Spinal cord (tissue), 10 donors: ENCODE measurements at places on chromosomes 6 and 20.

DNA sequence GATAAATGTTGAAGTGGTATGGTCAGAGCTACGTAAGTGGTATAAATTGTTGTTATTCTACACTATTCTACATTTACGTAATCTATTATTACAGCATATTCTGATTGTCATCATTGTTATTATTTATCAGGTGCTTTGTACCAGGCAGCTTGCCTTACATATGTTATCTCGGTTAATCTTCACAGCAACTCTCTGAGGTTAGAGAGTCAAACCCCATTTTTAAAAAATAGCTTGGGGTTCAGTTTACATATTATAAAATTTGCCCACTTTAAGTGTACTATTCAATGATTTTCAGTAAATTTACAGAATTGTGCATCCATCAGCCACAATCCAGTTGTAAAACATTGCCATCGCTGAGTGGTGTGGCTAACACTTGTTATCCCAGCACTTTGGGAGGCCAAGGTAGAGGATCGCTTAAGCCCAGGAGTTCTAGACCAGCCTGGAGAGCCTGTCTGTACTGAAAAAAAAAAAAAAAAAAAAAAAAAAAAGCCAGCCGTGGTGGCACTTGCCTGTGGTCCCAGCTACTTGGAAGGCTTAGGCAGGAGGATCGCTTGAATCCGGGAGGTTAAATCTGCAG, 35.5 kb downstream of the PPP1R16B start:
- DNase-seq, result no peak

DNA sequence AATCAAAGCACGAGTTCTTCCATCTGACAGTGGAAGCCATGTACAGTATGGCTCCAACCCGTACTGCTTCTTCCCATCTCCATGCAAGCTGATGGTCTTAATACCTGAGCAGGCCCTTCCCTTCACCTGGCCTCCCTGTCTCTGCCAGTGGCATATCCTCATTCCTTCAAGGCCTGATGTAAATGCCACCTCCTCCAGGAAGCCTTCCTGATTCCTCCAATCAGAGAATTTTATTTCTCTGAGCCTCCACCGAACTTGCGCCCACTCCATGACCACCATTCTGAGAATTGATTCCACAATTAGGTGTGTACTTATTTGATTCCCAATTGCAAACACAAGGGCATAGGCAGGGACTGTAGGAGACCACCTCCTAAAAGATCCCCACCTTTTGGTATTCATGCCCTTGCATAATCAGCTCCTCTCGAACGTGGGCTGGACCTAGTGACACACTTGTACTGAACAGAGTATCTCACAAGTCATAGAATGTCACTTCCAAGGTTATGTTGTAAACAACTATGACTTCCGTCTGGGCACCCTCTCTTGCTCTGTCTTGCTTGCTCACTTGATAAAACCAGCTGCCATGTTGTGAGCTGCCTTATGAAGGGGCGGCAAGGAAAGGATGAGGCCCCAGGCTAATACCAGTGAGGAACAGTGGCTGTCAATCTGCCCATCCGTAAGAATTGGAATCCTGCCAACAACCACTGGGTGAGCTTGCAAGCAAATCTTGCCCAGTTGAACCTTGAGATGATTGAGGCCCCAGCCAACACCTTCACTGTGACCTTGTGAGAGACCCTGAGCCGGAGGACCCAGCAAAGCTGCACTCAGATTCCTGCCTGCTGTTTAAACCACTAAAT, 38.8 kb downstream of the CPNE5 start:
- no peak for DNase-seq

GRCh38 chr20:37327748-37328147, 18.2 kb upstream of the SRC start:
- no peak for DNase-seq

- DNase-seq, result no peak
Measured at GRCh38 chr6:72703093-72703492, 81.2 kb downstream of the KCNQ5 start.

- no peak for DNase-seq
Measured at GRCh38 chr6:116015561-116015960, 45.1 kb downstream of the FRK start.

DNA sequence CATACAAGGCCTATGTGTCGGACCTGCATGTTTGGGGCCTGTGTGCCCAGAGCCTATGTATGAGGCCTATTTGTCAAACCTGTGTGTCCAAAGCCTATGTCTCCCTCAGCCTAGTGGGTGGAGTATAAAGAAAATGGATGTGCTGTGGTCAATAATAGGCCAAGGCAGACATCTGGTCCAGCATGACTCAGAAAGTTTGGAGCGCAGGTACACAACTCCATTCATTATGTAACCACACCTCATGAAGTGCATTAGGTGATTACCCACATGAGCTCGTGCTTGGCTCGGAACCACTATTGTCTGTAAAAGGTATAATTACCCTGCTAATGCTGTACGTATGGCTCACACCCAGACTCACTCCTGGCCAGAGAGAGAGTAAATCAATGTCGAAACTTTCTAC, 302.4 kb upstream of the POU3F2 start:
- DNase-seq, result no peak

DNA sequence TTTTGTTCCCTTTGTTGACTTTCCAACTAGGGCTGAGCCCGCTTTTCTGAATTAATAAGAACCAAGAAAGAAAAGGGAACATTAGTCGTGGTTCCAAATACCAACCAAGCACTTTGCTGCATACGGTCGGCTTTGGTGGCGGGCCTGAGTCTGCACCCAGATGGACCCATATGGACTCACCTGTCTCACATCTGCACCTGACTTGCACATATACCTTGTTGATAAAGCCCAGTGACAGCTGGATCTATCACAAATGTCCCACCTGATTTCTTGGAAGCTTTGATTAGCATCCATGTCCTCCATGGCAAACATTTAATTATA, 39.0 kb downstream of the TPD52L1 start:
- DNase-seq, result no peak

DNA sequence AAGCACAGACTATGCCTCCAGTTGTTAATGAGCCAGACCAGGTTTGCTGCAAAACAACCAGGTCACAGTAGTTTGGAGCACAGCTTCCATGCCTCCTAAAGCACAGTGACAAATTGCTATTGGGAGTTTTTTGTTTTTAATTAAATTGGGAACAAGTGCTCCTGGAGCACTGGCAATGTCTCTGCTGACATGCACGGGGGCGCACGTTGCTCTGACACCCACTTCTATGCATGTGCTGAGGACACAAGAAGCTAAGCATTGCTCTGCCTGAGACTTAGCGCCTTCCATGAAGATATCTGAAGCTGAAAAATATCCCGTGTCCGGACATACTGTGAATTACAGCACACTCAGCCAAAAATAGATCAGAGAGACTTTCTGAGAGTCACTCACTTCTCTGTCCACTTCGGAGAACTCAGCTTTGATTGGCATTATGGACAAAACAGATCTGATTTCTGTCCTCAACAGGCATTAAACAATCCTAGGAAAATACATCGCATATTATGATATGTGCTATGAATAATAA, 18.6 kb upstream of the GGTLC1 start:
- DNase-seq, result no peak

GRCh38 chr6:45398075-45398813, 20.5 kb upstream of the SUPT3H start:
- no peak for DNase-seq

- no peak for DNase-seq
Measured at GRCh38 chr20:20022498-20022897, 5.3 kb downstream of the NAA20 start.

DNA sequence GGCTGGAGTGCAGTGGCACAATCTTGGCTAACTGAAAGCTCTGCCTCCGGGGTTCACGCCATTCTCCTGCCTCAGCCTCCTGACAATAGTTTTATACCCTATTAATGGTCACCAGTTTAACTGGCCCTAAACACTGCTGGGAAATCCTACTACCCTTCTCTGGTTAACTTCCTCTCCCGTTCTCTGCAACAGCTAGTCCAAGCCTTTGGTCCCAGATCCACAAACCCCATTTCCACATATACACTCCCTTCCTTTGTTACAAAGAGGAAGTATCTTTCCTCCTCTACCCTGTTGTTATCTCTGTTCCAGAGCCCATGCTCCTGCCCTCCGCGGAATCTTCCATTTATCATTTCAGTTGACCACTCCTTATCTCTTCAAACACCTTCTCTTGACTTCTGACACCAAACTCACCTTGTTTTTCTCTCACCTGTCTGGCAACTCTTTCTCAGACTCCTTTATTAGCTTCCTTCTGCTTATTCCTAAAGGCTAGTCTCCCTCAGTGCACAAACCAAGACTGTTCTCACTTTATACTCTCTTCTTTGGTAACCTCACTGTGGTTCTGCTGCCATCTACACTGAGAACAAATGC, 25.0 kb upstream of the TBC1D22B start:
- DNase-seq, result no peak

DNA sequence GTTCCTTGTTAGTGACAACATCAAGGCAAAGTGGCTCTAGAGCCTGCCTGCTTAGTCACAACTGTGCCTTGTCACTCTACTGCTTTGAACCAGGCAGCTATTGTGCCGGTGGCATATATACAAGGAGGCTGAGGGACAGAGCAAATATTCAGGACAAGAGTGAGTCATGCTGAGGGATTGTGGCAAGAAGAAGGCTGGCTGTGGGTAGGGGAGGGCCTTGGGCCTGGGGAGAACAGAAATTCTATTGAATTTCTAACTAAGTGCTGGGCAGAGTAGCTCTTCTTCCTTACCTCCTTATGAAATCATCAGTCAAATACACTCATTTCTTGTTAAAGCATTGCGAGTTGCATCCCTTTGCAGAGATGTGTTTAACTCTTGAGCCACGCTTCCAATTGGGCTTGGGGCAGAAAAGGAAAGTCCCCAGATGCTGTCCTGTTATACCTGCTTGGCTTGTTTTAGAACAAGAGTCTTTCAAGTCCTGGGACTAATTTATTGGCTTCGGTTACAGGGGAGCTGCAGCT, 59.7 kb downstream of the PFDN4 start:
- DNase-seq, result no peak
